ENCODE measurements at places on chromosomes 3 and 15.

DNA sequence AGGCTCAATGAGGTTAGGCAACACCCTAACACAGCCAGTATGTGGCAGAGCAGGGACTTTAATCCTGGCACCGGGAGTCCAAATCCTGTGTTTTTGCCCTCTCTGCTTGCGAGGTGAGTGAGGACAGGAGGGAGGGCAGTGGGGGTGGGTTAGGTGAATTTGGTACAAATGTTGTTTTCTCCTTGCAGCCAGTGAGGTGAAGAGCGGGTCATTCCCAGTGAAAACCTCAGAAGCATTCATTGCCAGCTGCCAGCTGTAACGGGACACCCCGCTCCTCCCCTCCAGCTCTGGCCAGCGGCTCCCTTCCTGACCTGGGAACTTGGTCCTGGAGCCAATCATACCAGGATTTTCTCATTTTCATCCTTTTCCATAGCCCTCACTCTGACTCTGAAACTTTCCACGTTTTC, 45.7 kb upstream of the RAB6B start:
- DNase-seq: no peak

DNA sequence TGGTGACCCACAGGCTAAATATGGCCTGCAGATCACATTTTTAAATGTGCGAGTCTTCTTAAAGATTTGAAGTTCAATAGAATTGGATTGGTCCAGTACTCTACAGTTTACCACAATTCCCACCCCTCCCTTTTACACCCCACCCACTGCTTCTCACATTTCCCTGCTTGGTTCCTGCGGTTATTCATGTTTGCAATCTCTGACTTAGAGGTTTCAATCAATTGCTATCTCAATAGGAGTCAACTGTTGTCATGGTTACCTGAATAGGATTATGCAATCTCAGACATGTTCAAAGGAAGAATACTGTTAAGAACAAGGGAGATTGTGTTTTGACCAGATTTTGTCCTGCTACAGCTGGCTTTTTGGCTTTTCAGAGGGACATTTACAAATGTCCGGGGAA, 4.9 kb upstream of the C3orf49 start:
- DNase-seq: no peak

DNA sequence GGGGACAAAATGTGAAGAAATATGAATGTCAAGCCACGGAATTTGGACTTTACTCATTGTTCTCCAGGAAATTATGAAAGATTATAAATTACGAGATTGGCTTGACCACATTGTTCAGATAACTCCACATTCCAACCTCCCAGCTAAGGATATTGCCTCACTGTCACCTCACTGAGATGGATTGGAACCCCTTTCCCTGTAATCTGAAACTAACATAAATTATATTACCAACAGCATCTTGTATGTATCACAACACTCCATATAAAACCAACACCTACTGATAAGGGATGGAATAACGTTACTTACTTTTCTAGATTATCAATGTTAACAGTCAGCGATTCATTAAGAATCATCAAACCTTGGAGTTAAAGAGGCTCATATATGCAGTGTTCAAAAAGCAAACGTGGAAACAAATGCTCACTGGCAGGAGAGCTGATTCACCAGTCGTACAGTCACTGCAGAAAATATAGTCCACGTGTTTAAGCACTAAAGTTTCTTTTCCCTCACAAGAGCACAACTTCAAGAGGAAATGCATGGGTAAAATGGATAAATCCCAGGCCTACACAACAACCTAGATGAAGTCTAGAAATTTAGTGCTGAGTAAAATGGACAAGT, 451.5 kb downstream of the FGF12 start:
- DNase-seq: no peak

DNA sequence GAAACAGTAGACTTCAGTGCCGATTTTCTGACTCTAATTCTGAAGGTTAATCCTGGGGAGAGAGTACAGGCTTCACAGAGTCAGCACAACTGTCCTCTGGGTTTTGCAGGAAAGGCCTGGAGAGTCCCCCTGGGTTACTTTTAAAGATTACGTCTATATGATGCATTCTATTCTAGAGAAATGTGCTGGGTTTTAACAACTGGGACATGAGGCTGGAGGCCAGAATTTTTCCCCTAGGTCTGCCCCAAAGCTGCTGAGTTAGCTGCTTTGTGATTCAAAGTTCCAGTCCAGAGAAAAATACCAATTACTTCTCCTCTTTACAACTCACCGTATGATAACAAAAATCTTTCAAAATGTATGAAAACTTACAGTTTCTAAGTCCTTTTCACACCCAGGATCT, 240.7 kb upstream of the TPRG1 start:
- no peak for DNase-seq

DNA sequence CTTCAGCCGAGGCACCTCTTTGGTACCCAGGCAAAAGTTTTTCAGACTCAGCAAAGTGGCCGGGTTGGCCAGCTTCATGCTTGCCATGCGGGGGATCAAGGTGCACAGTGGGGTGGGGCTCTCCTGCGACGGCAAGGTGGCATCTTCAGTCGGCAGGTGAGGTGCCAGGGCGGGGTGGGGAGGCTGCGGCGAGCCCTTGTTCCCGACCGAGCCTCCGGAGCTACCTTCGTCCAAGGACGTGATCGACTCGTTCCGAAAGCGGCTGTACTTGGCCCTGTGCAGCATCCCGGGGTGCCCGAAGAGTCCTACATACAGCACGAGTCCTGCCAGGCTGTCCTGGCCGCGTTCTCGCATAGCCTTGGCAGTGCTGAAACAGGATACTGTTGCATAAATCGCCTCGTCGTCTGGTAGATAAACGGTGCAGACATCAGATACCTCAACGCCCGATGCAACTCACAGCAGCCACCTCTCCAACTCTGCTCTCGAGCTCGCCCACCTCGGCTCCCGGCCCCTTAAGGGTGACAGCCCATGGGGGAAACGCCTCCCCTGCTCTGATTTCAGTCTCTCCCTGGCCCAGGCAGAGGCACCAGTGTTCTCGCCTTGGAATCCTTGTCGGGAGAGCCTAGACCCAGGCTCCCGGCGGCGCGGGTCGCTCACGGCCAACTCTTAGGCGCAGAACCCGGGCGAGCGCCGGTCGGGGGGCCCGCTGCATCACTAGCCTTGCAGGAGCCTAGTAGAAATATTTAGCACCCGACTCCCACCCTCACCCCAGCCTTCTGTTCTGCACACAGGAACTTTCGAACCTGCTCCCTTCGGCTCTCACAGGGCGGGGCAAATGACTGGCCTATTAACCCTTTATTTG, 826 bp downstream of the SHC4 start:
- DNase-seq: no peak

DNA sequence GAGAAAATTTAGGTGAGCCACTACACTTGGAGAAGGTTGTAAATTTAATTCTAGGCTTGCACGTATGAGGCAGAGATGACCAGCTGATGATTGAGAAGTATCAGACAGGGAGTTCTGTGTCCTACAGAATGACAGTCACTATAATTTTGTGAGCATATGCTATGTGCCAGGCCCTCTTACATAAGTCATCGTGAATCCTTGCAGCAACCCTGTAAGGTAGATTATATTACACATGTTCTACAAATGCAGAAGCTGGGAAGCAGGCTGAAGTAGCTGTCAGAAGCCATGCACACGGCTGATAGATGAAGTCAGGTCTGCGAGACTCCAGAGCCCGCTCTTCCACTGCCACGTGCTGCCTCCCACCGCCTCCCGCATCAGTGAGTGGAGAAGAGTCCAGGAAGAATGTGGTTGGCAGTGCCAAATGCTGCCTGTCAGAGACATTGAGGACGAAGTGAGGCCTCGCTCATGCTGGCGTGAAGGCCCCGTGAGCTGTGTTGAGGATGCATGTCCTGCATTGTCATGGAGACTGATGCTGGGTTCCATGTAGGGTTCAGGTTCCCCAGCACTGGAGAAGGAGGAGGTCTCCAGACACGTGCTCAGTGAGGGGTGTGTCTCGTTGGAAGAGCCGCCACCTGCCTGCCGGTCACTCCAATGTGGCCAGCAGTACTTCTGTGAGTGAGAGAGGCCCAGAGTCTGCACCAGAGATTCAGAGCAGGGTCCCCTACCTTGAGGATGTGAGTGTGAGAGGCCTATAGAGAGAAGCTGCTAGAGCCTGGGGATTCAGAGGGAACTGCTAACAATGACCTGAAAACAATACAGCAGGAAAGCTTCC, 123.3 kb upstream of the PLXNA1 start:
- DNase-seq: no peak

GRCh38 chr15:99605490-99605931, 39.7 kb downstream of the MEF2A start:
- no peak for DNase-seq

- no peak for DNase-seq
These were observed 537.6 kb downstream of the PLOD2 start for GRCh38 chr3:145623349-145623748.

GRCh38 chr3:77096966-77097890, 57.3 kb downstream of the ROBO2 start:
- DNase-seq: no peak

GRCh38 chr3:43468133-43468532, 153.7 kb downstream of the ANO10 start:
- DNase-seq: no peak

DNA sequence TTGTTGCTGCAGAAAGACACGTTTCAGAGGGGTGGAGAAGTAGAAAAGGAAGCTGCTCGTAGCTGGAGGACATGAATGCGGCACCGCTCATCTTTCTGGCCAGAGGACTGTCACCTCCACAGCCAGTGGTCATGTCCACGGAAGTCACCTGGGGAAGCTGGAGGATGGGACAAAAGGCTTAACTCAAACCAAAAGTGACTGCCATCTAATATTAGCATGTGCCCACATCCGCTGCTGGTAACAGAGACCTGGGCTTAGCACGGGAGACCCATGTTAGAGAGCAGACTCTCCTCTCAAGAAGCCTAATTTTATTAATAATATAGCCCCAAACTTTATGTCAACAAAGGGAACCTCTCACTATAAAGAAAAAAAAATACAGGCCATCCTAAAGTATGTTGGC, 5.9 kb downstream of the MEX3B start:
- no peak for DNase-seq

DNA sequence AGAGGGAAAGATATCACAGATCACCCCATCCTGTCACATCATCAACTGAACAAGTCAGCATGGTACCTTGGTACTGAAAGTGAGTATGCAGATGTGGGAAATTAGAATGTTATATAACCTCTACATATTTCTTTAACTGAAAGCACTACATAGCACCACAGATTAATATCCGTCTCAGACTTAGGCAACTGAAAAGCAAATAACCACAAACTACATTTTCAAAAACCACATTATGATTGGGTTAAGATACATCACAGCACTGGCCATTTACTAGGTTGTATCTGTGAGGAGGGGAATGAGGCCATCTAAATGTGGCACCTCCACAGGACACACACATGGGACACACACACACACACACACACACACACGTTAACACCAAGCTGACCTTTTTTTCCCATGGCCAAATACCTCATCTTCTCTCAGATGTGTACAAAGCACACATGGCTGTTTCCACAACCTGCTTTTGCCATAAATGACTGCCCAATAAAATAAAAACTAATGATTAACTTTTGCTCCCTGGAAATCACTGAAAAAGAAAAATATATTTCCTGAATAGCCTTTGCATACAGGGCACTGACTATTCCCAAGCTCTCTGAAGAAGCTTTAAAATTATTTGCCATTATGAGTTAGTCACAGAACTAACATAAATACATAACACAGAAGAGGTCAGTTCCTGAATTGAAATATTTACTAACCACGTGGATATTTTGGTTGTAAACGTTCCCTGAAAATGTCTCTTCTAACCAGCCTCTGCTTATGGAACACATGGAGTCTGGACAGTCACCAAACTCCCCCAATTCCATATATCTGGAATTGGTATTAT, 60.1 kb downstream of the SUMF1 start:
- DNase-seq: no peak

GRCh38 chr3:124057420-124057819, 65.5 kb upstream of the ROPN1 start:
- no peak for DNase-seq
